H9 (cell line): ENCODE measurements at places on chromosomes 4 and X.

- DNase-seq = peak; percentile 69
Observed at GRCh38 chrX:68498508-68499379, at the start of gene YIPF6. Gene YIPF6 (plus strand): TSS chrX:68499051. CDS start chrX:68499067, 16 bp downstream.

GRCh38 chr4:158856852-158857251 lies 88.0 kb downstream of the FNIP2 start:
- no peak for DNase-seq

GRCh38 chrX:153469811-153470410 lies 465 bp downstream of the HAUS7 start:
- no peak for DNase-seq

DNA sequence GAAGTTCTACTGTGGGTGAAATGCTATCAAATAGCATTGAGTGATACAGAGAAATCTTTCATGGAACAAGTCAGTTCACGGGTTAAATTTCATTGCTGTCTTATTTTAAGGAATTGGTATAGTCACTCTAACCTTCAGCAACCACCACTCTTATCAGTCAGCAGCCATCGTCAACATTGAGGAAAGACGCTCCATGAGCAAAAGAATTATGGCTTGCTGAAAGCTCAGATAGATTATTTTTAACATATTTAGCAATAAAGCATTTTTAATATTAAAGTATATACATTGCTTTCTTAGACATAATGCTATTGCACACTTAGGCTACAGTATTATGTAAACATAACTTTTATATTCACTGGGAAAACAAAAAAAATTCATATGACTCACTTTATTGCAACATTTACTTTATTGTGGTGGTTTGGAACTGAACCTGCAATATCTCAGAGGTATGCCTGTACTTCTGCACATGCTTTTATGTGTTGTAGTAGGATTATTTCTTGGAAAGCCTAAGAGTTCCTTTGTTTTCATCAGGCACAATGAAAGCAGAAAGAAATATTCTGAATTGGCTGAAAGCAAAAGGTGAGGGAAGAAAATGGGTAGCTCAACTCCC lies 586.7 kb downstream of the GBA3 start:
- no peak for DNase-seq

- DNase-seq = no peak
Observed at GRCh38 chr4:118762730-118763477, 73.0 kb downstream of the SEC24D start.

GRCh38 chr4:137454767-137455166 lies 77.5 kb downstream of the PCDH18 start:
- no peak for DNase-seq

DNA sequence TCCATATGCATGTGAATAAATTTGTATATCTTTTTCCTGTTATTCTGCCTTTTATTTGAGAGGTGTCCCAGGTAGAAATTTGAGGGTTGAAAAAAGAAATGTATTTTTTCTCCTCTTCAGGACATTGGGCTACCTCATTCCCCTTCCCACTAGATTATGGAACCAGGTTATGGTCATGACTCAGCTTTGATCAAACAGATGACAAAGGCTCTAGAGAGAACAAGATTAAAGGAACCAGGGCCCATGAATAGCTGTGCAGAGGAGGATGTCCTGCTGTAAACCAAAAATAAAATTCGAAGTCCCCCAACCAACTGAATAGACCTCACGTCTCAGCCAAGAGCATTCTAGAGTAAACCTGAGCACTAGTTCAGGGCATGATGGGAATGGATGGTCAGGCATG lies 313.2 kb downstream of the RAPGEF2 start:
- DNase-seq = no peak

GRCh38 chr4:73682508-73682907 lies 57.9 kb upstream of the CXCL8 start:
- DNase-seq = no peak

- DNase-seq = no peak
Observed at GRCh38 chrX:30483996-30484395, 93.6 kb downstream of the TASL start.

DNA sequence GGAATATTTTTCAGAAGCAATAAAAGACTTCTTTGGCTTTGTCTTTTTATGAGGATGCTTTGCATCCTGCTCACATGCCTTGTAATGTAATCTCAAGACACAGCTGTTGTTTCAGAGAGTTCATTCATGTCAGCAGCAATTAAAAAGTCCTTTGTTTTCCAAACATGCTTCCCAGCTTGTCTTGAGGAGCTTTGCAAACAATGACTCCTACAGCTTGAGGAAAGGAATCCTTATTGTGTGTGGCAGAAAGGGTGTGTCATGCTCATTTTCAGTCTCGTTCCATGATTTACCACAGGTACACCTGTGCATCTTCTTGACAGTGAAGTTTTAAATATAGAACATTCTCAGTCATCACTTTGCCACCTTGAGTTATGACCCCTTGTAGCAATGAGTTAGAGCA lies 139.2 kb upstream of the AADAT start:
- DNase-seq = no peak

GRCh38 chrX:70292788-70293187 lies 2.9 kb downstream of the KIF4A start:
- no peak for DNase-seq

GRCh38 chr4:88841635-88842034 lies 144.0 kb upstream of the NAP1L5 start:
- no peak for DNase-seq

- DNase-seq = no peak
Observed at GRCh38 chrX:154008521-154008920, 11.2 kb downstream of the IRAK1 start.

GRCh38 chr4:119498527-119498926 lies 130.1 kb downstream of the PDE5A start:
- DNase-seq = no peak

DNA sequence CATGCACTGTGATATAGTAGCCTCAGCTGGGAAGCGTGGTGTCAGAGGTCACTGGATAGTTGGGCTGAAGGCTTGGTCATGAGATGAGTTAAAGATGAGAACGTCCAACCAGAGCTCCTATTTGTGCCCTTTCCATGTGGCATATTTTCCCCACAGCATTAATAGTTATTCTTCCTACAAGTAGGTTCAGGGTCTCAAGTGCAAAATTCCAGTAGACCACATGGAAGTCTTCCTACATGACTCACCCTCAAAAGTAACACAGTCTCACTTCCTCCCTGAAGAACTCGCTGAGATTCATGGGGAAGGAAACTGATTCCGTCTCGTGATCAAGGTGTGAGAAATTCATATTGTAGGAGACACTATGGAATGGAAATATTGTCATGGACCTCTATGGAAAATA lies 1212.5 kb upstream of the PRKX start:
- no peak for DNase-seq

GRCh38 chrX:124518885-124519284 lies 172.5 kb downstream of the SH2D1A start:
- no peak for DNase-seq

- no peak for DNase-seq
Observed at GRCh38 chr4:41504167-41504818, 33.7 kb upstream of the LIMCH1 start.

GRCh38 chrX:154775419-154776349 lies 13.0 kb downstream of the DKC1 start:
- DNase-seq = no peak

DNA sequence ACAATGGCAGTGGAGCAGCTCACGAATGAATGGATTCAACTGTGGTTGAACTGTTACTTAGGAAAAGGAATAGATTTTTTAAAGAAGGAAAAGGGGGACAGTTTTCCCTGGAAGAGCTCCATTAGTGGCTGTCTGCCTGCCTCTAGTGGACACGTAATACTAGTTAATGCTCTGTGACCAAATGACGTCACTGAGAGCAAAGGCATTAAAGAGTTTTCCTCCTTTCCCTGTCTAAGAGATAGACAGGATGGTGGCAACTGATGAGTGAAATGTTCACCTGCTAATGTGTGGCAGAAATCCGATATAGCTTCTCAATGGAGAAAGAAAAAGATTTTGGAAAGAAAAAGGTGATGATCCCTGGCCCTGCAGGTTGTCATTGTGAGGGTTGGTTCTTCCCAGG lies 52.3 kb upstream of the SCML1 start:
- no peak for DNase-seq

DNA sequence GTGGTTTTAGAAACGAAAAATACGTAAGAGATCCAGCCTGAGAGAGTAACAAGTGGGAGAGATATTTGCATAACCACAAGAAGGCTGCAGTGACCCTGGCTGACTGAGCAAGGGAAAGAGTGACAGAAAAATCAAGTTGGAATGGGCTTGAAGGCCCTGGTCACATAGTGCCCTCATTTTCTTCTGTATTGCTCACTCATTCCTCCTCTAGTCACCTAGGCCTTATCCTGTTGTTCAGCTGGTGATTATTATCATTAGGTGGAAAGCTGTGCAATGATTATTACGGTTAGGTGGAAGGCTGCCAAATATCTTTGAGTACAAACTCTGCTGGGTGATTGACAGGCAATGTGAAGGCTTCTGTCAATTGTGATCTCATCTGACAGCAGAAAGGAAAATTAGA lies 2384.1 kb downstream of the PCDH7 start:
- DNase-seq = no peak

- DNase-seq = no peak
Observed at GRCh38 chrX:123313486-123313885, 129.4 kb downstream of the GRIA3 start.

DNA sequence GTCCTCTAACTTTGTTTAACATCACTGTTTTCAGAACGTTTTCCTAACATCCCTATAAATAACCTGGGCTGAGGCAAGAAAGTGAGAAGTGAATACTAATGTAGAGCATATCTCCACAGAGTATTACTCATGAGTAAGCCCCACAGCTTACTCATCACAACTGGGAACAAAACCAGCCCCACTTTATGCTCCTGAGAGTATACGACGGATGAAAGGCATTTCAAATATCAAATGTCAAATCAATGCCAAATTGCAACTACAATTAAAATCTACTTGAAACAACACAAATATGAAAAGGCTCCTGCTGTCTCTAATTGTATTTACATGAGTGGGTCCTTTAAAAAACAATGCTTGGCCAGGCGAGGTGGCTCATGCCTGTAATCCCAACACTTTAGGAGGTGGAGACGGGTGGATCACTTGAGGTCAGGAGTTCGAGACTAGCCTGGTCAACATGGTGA lies 41.2 kb downstream of the SH3RF1 start:
- no peak for DNase-seq

GRCh38 chr4:145217349-145217748 lies 37.0 kb upstream of the OTUD4 start:
- DNase-seq = no peak

- DNase-seq = no peak
Observed at GRCh38 chrX:41257801-41258200, 76.2 kb upstream of the DDX3X start.

DNA sequence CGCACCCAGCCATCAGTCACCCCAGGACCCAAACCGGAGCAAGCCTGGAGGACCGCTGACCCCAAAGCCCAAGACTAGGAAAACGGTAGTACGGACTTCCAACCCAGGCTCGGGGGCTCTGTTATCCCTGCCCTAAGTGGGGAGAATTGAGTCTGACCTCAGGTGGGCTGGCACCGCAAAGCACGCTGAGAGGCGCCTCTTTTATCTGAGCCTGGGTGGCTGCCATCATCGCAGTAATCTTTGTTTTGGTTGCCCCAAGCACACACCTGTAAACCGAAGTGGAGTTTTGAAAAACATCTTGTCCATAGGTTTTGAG lies 894 bp upstream of the SH3RF1 start:
- no peak for DNase-seq

GRCh38 chr4:152936446-152937335 lies 568 bp downstream of the FHDC1 start:
- peak; percentile 62 for DNase-seq

DNA sequence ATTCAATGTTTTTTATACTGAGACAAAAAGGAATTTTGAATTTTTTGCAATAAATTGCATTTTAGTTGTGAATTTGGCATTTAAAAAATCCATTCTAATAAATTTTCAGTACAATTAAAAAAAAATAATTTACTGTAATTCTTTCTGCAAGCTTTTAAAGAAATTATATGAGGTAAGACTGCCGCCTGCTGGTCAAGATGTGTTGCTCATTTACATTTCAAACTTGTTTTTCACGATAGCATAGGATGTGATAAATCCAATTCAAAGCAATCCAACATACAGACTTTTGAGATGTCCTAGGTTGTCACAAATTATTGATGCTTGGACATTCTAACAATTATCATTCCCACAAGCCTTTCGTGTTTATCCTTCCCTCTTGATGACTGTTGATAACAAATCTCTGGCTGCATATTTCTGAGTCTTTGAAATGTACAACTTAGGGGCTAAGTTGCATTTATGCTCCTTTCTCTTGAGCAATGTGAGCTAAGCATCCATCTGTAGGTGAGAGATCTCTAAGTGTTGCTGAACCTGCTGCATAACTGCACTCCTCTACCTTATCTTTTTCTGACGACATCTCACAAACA lies 21.7 kb upstream of the MFAP3L start:
- DNase-seq = no peak

DNA sequence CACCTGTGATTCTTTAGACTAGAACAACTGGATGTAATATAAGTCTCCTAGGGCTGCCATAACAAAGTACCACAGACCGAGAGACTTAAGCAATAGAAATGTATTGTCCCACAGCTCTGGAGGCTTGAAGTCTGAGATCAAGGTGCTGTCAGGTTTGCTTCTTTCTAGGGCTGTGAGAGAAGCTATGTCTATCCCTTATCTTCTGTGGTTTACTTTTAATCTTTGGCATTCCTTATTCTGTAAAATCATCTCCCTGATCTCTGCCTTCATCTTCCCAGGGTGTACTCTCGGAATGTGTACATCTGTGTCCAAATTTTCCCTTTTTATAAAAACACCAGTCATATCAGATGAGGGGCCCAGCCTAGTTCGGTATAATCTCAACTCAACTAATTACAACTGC lies 10.3 kb upstream of the HOPX start:
- no peak for DNase-seq

GRCh38 chr4:98996765-98997068 lies 1.2 kb downstream of the METAP1 start:
- no peak for DNase-seq
